ENCODE measurements at places on chromosomes 7 and 10.

GRCh38 chr7:23680414-23681405, 711 bp downstream of the FAM221A start:
- DNase-seq: peak; percentile 62

- no peak for DNase-seq
These were observed 15.6 kb downstream of the COBL start for GRCh38 chr7:51300762-51301674.

- DNase-seq: peak; percentile 35
These were observed at the start of gene ARMC3 for GRCh38 chr10:22927661-22928403. Gene ARMC3, plus strand, starts transcription at chr10:22928053. Its CDS starts 3,944 bp downstream, at chr10:22931997.

DNA sequence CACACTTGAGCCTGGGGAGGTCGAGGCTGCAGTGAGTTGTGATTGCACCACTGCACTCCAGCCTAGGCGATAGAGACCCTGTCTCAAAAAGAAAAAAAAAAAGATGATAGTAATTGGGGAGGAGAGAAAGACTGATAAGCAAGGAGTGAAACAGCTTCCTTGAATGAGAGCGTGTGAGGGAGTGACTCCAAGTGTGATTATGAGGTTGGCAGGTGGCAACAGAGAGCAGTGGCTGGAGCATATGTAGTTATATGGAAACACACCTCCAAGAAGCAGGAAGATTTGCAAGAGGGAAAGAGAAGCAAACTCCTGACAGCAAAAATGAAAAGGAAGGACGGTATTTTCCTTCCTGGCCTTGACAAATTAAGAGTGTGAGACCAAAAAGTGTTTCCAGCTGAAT, 50.4 kb downstream of the VKORC1L1 start:
- DNase-seq: no peak

DNA sequence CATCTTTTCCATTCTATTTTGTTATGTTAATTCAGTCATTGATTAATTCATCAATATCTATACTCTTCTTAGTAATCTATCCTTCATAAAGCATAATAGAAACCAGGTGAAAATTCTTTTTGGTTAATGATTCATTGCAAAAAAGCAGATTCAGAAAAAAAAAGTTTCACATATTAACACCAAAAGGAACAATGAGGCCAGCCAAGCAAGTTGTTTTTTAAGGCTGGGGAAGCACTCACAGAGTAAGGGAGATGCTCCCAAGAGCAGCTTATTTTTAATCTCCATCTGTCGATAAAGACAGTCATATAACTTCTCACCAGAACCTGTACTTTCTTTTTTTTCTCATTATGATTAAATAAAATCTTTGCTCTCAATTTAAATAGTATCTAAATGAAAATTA, 95.8 kb downstream of the CACNA2D1 start:
- no peak for DNase-seq
